ENCODE measurements at places on chromosomes 3 and 15.

GRCh38 chr15:67407786-67408185 lies 113.1 kb upstream of the C15orf61 start:
- DNase-seq, result no peak

DNA sequence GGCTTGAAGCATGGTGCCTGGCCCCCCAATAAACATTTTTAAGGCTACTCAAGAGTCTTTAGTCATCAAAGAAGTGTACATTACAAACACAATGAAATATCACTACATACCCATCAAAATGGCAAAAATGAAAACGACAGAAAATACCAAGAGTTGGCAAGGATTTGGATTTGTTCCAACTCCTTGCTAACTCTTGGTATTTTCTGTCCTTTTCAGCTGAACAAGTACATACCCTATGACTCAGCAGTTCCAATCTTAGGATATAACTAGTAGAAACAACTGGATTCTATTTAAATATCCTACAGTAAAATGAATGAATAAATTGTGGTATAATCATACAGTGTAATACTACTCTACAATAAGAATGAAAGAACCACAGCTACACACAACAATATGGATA lies 25.1 kb upstream of the GABPB1 start:
- DNase-seq, result no peak

GRCh38 chr3:142180761-142181362 lies 31.5 kb upstream of the TFDP2 start:
- DNase-seq, result no peak

- no peak for DNase-seq
These were observed 3.0 kb upstream of the APH1B start for GRCh38 chr15:63274427-63274826.

GRCh38 chr3:157079676-157080369 lies 80.1 kb downstream of the CCNL1 start:
- no peak for DNase-seq

DNA sequence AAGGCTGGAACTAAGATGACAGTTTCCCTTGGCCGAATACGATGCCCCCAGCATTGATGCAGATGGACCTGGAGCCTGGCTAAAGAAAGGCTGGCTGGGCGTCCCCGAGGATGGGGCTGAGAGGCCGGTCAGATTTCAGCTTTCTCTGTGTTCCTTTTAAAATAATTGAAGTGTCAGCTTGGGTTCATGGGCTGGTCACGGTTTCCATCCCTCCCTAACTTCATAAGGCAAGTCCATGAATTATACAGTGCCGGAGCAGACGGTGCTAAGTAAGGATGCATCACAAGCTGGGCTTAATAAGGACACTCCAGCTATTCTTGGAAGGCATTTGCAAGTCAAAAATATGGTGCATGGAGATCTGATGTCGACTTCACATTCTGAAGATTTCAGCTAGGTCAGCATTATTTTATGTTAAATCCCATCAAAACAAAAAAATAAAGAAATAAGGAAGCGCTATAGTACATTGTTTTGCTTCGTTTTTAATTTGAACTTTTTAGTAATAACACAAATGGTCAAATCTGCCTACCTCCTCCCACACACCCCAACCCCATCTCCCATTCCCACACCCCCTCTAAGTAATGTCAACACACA lies 220.8 kb downstream of the RPLP1 start:
- DNase-seq, result no peak

GRCh38 chr3:112598731-112599130 lies 36.9 kb downstream of the SLC35A5 start:
- DNase-seq, result no peak

- DNase-seq, result peak; percentile 39
These were observed at the start of gene CHST14 for GRCh38 chr15:40470423-40471104. Gene CHST14 (plus strand): TSS chr15:40470984. CDS start chr15:40471214, 230 bp downstream.

- no peak for DNase-seq
These were observed 222.4 kb upstream of the LRIG1 start for GRCh38 chr3:66723231-66723630.

DNA sequence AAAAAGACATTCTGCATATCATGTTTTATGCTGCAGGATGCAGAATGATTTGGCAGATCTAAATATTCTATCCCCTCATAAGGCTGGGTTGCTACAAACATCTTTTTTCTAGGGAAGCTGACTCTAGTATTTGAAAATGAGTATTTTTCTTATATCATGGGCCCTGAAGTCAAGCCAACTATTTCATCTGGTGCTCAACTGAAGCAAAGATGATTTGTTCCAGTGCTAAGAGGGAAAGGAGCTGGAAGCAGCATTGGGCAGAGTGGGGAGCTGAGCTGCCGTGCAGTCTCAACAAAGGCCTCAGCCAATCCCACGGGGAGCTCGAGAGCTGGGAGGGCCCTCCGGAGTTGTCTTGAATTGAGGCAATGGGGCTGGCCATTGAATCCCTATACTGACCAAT lies 155.3 kb upstream of the SLCO3A1 start:
- DNase-seq, result no peak

GRCh38 chr3:24734019-24734418 lies 239.4 kb upstream of the THRB start:
- DNase-seq, result no peak

DNA sequence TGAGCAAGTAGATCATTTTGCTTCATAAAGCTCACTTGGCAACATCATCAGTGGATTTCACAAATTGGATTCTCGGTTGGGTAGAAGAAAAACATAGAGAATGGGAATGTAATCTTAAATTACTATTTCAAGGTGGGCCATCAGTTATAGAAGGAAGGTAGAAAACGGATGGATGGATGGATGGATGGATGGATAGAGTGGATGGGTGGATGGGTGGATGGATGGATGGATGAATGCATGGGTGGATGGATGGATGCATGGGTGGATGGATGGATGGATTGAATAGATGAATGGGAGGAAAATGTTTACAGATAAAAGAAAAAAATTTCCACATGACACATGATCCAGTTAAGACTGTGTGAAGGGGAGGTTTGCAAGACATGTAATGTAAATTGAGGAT lies 159.7 kb downstream of the MEX3B start:
- no peak for DNase-seq

DNA sequence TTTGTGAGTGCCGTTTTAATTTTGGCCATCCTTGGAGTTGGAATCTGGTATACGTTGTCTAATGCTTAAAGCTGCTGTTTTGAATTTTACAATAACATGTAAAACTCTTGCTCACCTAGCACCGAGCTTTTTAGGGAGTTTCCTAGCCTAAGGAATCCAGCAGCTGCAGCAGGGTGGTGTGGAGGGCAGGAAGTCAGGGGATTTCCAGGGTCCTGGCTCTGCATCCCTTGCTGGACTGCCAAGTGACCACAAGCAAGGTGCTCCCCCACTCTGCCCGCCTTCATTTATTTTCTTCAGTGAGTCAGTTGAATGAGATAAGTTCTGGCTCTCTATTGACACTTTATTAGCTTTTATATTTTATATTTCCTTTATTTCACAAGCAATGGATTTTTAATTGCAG lies 113.7 kb downstream of the ATG7 start:
- DNase-seq, result no peak

Measured in activated CD4-positive, CD25-positive, alpha-beta regulatory T cell treated with anti-CD3 and anti-CD28 coated beads, Interleukin-2, amount 50 U/mL, for 16 hours (primary cell).